ENCODE measurements at places on chromosomes 3 and 15.

DNA sequence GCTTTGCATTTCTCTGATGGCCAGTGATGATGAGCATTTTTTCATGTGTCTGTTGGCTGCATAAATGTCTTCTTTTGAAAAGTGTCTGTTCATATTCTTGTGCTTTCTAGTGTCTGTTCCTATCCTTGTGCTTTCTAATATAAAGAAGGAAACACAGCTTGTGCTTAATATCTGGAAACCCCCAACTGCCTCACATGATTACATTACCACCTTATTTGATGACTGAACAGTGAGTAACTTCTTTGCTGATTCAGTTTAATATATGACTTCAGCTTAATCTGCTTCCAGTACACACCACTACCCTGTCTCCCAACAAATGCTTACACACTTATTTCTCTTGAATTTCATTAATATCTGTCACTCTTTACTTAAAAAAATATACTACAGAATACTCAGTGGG, 835.1 kb downstream of the EDEM1 start:
- DNase-seq: no peak

GRCh38 chr15:94125156-94125555, 106.2 kb upstream of the MCTP2 start:
- no peak for DNase-seq

DNA sequence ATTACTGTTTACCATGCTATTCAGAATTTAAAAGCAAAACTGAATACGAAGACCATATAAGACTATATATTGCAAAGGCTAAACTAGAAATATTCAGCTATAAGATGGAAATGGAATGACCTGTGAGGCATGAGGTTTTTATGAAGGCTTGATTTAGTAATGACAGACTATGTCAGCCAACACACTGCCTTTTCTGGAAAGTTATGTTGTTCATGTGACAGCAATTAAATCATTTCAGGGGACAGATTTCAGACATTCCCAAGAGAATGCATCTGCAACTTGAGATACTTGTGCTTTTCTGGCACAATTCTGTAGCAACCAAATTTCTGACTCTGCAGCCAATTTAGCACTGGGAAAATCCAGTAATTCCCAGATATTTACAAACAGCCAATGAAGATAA, 8.6 kb upstream of the GATM start:
- no peak for DNase-seq

- no peak for DNase-seq
Observed at GRCh38 chr15:51735228-51736010, 2.0 kb downstream of the LYSMD2 start.

DNA sequence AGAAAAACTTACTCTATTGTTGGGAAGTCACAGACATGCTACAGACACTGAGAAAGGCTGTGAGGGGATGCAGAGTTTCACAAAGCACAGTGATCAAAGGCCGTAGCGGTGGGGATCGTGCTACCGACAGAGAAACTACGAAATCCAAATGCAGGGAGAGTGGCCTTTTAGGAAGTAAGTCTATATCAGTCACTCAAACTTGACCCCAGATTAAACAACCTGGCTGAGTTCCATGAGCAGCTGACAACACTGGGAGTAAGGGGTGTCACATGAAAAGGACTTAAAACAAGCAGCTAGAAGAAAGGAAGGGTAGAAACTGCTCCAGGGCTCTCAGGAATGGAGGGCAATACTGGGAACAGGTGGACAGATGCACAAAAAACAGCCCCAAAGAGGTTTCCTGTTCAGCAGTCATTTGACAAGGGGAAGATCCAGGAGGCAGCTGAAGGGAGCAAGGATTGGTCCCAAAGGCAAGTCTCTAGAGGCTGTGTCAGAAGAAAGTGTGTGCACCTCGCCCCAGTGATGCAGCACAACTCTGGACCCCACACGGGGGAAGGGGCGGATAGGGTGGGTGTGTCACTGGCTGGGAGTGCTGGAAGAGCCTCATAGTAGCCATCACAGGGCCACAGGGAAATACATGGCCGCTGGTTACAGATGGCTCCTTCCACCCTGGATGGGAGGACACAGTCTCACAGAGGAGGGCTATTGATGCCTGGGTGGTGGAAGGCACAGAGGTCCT, 20.3 kb upstream of the HDAC11 start:
- DNase-seq: no peak

DNA sequence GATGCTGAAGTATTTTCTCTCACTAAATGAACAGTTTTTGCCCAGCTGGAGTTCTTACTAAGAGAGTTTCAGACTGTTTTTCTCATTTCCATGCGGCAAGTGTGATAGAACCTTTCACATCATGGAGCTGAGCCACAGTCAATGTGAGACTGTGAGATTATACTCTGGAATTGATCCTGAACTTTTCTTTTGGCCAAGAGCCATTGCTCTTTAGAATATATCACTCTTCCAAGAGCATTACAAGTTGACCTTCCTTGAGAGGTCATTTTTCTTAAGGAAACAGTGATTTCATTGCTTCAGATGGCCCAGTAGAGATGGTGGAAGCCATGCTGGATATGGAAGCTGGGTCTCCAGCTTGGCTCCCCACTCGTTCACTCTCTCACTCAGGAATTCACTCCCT, 212.9 kb upstream of the UMPS start:
- DNase-seq: no peak

GRCh38 chr15:68877626-68878025, 52.7 kb upstream of the SPESP1 start:
- DNase-seq: no peak

DNA sequence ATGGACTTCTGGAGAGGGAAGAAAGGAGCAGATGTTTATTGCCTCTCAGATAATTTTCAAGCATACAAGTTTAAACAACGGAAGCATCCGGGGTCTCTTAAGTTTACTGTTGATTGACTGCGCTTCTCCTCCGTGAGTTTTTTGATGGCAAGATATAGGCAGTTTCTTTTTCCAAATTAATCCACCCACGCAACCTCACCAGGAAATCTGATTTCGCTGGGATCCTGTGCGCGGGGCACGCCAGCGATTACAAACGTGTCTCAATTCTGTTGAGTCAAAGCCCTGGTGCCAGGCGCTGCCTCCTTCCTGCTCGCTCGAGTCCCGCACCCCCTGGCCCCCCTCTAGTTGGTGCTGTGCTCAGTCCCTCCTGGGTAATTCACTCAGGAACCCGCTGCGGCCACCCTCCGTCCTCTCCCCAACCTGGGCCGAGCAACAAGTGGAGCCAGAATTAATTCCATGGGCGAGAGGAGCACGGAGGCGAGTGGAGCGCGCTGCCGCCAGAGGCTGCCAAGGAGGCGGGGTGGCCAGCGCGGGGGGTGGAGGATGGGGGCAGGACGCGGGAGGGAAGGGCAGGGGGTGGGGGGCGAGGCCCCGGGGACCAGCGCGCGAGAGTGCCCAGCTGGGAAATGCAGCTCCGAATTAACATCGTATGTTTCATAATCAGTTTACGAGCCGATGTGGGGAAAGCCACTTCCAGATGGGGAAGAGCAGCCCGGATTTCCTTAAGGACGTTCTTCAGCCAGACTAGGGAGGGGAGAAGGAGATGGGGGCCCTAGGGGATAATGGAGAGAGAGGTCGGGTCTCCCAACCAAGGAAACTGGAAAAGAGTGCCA, 6.0 kb downstream of the WNT5A start:
- no peak for DNase-seq

DNA sequence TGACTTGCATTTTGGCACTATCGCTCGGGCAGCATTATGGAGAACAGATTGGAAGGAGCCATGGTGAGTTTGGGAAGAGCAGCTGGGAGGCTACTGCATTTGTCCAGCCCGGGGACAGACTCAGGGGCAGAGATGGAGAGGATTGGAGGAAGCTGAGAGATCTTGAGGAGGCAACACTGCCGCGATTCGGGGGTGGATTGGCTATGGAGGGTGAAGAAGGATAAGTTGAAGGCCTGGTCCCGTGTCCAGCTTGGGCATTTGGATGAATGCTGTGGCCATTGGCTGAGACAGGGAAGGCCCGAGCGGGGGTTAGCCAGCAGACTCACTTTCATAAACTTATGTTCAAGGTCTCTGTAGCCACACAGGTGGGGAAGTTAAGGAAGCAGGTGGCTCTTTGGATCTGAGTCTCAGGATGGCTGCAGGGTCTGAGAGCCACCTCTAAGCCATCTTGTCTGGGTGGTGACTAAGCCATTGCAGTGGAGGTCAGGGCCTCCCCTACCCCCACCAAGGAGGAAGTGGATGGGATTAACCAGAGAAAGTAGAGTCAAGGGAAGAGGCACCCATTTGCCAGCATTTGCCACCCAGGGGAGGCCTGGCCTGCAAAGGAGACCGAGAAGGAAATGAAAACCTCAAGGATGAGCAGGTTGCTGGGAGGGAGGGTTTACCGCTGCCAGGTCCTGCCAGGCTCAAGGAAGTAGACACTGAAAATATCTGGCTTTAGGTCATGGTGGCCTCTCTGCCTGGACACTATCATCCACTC, 144.0 kb upstream of the TLE3 start:
- DNase-seq: no peak

DNA sequence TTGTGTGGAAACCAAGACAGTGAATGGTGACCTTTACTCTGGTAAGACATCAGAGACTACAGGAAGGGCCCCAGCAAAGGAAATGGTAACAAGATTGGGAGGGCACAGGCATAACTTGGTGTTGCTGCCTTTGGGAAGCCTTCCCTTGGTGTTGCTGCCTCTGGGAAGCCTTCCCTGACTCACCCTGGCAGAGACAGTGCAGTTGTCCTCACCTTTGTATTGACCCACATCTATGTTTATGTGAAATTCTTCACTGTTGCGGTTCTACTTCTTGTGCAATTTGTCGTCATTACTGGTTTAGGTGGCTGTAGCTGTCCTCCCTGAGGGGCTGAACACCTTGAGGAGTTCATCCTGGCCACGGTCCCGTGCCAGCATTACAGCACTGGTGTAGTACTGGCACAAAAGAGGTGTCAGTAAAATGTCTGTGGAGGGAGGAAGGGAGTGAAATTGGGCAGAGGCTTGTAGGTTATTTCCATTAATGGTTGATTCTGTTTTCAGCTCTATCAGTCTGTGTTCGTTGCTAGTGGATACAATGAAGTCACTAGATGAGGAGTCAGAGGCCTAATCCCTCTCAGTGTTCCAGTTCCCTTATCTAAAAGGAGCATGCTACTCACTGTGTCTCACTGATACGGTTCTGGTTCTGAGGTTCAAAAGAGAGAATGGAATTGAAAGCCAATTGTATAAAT, 21.6 kb downstream of the IFT122 start:
- no peak for DNase-seq

DNA sequence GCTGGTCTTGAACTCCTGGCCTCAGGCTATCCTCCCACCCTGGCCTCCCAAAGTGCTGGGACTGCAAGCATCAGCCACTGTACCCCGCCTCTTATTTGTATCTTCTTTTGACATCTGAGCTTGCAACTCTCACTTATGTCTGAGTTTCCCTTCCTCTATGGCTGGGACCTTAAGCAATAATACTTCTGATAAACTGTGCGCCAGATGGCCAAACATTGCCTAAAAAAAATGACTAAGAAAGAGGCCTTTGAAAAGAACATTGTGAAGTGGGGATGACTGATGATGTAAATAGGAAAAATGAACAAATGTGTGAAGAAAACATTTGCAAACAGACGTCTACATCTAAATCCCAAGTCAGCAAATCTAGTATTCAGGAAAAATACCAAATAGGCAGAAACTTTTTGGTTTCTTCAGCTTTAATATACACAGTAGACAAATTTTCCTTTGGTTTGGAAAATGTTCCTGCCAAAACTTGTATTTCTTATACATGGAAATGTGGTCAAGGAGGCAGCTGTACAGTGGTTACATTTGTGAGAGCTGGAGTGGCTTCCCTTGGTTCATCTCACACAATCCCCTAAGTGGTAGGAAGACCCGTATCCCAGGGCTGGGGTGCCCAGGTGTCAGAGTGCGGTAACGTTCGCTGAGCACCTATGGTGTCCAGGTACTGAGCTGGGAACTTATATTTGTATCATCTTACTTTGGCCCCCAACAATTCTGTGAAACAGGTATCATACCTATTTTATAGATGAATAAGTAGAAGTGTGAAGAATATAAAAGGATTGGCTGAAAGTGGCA, 11.6 kb upstream of the TFRC start:
- DNase-seq: no peak

GRCh38 chr3:16067837-16068471, 106.5 kb upstream of the GALNT15 start:
- DNase-seq: no peak

- DNase-seq: no peak
Observed at GRCh38 chr15:70876011-70876410, 16.2 kb downstream of the THAP10 start.

DNA sequence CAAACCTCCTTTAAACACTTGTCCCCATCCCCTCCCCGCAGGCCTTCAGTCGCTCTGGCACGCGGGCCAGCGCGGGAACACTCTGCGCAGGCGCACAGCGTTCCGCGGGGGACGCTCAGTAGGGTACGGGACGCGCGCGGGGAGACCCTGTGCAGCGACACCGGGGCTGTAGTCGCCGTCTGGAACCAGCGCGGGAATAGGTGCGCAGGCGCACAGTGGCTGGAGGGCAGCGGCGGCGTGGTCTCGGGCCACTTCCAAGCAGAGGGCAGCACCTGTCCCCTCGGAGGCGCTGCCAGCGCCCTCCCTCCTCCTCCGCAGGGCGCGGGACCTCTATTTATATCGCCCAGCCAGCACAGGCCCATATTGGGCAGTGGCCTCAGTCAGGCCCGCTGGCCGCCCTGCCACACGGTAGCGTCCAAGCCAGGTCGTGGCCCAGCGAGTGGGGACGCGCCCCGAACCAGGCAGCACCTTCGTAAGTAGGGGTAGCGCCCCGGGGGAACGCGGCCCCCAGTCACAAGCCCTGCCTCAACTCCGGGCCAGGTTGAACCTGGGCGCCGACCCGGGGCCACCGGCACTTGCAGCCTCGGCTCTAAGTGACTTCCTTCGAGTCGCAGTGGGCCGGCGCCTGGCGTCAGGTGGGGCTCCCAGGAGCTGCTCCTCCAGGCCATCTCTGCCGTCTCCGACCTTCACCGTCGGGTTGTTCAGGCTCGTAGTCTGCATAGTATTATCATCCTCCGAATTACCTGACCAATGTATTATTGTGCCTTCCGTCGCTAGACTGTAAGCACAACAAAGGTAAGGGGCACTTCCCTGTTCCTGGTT, at the start of gene KBTBD12:
Gene KBTBD12, plus strand, starts transcription at position 118 of the 822 bp plus-strand sequence. CDS start 7,830 bp downstream, outside the sequence.
- no peak for DNase-seq

GRCh38 chr3:6204891-6205290, 656.0 kb upstream of the GRM7 start:
- DNase-seq: no peak

- DNase-seq: no peak
Observed at GRCh38 chr15:49844390-49844789, 223.5 kb downstream of the DTWD1 start.

DNA sequence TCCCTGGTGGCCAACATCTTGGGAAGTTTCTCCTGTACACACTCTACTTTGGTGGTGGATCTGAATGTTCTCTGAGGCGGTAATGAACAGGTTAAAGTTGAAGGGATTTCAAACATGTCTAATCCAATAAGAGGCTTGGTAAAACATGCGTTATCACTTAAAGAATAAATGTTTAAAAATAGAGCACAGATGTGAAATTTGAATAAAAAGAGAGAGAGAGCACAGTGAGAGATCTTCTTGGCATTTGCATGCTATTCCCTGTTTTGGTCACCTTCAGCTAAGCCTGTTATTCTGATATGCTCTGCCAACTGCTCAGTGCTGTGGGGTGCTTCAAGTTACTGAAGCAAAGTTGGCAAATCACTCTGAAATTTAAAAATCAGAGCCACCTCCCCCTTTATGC, 237.7 kb upstream of the WNT5A start:
- no peak for DNase-seq
